Kasumi-1 (cell line): ENCODE measurements at places on chromosomes 3 and 15.

GRCh38 chr15:72319985-72320671, at the start of gene CELF6:
TSS of gene CELF6 (minus strand) at chr15:72320157. CDS start at chr15:72319874, 283 bp downstream.
- peak; percentile 77 for DNase-seq

- no peak for DNase-seq
Observed at GRCh38 chr3:67031986-67032385, 33.9 kb downstream of the KBTBD8 start.

DNA sequence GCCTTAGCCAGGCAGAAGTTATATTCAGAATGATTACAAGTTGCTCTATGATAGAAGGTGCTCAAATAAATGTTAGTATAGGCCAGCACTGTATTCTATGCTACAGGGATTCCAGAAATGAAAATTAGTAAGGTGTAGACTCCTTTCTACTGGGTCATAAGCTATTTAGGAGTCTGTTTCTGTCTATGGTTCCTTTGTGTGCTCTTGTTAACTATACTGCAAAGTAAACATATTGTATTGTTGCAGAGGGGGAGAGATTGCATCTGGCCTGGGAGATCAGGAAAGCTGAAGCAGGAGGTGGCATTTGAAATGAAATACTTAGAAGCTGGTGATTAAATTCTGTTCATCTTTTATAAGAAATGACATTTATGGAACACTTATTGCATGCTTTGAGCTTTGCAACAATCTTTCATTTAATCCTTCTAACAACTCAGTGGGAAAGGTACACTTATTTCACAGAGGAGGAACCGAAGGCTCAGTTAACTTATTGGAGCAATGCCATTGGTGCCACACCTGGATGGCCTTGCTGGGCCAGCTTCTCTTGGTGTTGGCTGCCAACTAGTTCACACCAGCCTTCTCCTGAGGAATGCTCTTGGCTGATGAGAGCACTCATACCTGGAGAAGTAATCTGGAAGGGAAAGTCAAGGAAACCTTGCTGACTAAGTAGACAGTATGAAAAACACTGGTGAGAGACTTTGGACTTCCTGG, 39.1 kb downstream of the ABHD5 start:
- DNase-seq = no peak

DNA sequence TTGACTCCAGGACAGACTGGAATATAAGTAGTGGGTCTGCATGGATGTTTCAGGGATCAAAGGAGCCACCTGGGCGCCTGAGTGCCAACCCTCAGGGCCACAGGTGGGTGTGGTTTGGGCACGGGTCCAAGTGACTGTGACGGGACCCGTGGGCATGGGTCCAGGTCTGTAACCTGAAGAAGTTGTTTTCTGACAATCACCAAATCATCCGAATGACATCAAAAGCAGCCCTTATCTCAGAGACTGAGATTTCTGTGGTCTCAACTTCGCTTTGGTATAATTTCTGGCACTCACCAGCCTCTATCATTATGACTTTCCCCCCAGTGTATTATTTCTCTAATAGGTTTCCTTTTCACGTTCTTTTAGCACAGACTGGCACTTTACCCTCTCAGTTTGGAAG, 24.4 kb downstream of the RLBP1 start:
- DNase-seq = no peak

GRCh38 chr3:113948015-113948917, 453 bp downstream of the ZDHHC23 start:
- DNase-seq = peak; percentile 24

- DNase-seq = no peak
Observed at GRCh38 chr3:187015903-187016638, 85.7 kb downstream of the ST6GAL1 start.

- no peak for DNase-seq
Observed at GRCh38 chr15:66595931-66596545, 30.2 kb upstream of the LCTL start.

DNA sequence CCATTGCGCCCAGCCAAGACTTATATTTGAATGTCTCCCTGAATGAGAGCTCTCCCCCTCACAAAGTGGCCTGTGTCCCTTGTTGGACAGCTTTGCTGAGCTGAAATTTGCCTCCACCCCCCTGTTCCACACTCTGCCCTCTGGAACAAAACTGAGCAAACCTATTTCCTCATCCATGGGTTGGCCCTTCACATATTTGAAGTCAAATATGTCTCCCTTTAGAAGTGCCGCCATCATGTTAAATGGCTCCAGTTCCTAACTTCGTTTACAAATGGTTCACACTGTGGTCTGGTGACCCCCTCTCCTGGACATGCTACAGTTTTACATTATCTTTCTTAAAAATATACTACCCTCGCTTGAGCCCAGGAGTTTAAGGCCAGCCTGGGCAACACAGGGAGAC, 4.6 kb downstream of the PLIN1 start:
- no peak for DNase-seq

- no peak for DNase-seq
Observed at GRCh38 chr3:185070491-185071286, 82.2 kb downstream of the C3orf70 start.

DNA sequence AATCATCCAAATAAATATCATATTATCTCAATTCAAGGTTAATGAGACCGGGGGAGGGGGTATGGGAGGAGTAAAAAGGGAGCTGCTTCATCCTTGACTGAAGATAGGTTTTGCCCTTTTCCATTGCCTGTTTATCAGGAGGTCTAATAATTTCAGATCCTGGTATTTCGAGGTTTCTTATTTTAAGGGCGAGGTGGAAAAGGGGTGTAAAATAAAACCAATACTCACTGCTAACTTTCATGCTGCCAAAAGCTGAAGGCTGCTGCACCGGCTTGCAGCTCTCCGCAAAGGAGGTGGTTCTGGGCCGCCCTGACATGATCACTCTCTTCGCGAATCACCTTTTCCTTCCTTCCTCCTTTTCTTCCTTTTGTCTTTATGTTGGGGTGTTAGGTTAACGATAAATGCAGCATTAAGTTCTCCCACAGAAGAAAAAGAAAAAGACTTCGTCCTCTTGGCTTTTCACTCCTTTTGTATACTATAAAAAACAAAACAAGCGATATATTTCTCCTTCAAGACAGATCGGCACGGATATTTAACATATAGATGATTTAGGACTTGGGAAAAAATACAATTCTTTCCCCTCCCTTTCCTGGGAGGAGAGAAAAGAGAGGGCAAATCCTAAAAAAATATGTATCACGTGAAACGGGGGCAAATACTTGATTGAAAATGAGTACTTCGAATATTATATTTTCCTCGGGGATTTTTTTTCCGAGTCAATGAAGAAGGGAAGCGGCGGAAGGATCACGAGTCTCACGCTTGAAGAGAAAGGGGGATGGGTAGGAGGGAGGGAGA, 932 bp downstream of the GSK3B start:
- DNase-seq = peak; percentile 50

GRCh38 chr3:108037770-108038169, 53.1 kb downstream of the CD47 start:
- no peak for DNase-seq

DNA sequence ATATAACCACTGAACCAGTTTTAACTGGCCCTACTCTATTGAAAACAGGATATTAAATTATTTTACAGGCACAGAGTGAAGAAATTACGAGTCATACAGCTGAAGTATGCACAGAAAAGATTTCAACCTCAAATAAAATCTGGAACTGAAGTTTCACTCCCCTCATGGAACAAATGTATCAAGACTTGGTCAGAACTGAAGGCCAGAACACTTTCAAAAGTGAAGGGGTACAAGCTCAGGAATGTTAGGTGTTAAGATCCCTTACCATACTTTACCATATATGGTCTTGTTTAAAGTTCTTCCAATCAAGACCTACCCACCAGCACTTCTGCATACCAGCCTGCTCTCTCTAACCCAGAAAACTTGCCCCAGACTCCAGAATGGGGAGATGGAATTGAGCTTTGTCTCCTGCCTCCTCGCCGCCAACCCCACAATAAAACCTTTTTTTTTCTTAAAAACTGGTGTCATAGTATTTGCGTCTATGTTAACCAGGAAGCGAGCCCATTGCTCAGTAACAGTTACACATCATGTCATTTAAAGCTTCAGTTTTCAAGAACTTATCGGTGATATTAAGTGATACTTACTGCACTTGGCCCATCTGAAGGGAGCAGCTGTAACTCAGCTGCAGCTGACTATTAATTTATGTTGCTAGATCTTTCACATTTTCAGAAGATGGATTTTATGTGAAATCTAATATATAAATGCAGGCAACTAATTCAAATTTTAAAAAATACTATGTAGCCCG, 59.9 kb downstream of the OXSM start:
- DNase-seq = no peak

DNA sequence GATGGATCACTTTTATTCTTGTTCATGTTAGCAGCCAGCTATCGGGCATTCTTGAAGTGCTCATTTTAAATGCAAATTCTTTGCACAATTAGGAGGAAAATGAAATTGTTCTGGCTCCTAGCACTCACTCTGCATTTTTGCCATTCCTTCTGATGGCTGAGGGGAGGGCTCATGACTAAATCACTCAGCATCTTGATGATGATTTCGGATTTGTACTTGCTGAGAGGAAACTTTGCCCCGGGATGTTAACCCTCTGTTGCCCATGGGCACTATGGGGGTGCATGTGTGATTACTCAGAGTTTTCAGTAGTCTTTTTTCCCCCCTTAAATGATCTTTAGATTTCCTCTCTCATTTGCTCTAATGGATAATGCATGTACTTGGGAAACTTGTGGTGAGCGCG, 299.6 kb upstream of the C2CD4B start:
- no peak for DNase-seq

DNA sequence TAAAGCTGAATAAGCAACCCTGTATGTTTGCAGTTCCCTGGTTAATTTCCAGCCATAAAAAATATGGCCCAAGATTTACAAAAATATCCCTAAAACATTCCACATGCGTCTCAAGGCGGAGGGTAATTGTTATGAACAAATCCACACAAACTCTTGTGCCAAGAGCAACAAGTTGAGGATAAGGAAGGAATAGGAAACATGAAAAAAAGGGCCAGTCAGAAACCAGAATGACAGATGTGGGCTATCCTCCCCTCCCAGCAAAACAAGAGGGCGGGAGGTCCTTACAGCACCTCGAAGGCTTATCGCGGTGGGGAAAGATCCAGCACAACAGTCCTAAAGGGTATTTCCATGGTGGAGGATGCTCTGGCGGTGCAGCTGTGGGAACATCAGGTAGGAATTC, 155.6 kb upstream of the HES1 start:
- DNase-seq = no peak

DNA sequence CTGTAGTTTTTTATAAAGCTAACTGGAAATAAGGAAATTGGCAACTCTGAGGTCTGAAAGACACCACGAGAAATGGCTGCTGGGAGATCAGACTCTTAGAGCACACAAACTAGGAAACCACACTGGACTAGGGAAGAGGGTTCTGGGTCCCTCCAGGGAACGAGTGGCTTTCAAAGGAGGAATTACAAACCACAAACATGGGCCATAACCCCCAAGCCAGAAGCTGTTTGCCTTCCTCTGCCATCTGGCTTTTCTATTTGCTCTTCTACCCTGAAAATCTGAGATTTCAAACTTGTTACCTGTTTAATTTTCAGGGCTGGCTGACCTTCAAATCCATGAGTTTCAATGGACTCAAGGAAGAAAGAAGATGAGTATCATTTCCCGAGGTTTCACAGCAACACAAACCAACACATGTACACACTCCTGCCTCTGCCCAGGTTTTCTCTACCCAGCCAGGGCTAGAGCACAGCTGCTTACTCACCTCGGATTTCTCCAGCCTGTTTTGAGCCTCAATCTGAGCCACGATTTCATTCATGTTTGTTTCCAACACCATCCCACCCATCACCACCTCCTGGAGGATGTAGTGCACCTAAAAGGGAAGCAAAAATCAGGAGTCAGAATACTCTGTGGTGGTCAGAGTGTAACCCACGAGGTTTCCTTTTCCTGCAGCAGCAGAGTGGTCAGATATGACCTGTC, 22.6 kb upstream of the ANPEP start:
- DNase-seq = peak; percentile 83

DNA sequence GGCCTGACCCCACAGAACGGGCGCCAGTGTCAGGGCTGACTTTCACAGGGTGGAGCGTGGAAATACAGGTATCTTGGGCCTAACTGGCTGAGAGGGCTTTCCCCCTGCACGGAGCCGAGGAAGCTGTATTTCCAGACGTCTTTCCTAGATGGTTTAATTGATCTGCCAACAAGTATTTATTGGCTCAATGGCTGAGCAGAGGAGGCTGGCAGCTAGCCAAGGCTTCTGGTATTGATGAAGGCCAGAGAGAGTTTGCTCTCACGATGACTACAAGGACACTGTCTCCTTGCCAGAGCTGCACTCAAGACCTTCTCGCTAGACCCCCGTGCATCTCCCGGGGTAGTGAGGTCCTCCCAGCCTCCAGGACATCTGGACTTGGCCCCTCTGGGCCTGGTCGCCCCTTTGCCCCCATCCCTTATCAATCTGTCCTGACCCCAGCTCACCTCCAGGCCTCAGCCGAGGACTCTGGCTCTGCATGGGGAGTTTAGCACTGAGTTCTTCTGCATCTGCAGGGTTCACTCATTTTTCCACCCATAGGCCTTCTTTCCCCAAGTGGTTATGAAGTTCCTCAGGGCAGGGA, 20.6 kb downstream of the SPSB4 start:
- no peak for DNase-seq

DNA sequence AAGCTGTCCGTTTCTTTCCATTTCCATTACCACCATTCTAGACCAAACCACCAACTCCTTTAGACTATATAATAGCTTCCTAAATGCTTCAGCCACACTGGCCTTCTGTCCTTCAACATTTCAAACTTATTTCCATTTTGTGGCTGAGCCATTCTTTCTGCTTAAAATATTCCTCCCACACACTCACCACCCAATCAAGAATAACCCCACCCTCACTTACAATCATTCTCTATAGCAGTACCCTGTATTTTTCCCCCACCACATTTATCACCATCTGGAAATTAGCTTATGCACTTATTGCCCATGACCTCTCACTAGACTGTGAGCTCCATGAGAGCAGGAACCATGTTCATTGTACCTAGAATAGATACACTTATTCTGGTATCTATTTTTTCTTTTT, 6.6 kb downstream of the KATNBL1 start:
- DNase-seq = no peak

DNA sequence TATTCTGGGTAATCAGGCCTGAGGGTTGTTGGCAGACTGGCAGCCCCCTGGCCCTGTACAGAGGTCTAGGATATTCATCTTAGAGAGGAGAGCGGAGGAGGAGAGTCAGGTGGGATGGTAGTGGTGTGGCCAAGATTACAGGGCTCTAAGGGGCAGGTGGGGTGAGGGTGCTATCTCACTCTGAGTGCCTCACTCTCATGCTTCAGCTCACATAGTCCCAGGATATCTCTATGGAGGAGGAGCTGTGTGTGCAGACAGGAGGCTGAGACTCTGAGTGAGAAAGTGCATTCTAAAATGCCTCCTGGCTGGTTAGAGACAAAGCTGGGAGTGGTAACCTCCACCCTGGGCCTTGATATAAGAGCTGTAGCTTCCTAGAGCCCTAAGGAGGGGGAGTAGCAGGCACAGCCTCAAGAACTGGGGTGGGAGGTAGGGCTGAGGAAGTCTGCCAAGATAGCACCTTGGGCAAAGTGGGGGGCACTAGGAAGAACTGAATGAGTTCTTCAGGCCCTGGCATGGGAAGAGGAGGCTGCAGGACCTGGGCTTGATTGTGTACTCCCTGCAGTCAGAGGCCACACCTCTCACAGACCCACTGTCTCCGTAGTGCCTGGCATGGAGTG, 39.9 kb downstream of the CLSTN2 start:
- no peak for DNase-seq
